NCI-H345 (cell line): ENCODE measurements at places on chromosomes 16 and 17.
A peak's percentile ranks its signal among the peaks of the same experiment; 100 is the strongest.

DNA sequence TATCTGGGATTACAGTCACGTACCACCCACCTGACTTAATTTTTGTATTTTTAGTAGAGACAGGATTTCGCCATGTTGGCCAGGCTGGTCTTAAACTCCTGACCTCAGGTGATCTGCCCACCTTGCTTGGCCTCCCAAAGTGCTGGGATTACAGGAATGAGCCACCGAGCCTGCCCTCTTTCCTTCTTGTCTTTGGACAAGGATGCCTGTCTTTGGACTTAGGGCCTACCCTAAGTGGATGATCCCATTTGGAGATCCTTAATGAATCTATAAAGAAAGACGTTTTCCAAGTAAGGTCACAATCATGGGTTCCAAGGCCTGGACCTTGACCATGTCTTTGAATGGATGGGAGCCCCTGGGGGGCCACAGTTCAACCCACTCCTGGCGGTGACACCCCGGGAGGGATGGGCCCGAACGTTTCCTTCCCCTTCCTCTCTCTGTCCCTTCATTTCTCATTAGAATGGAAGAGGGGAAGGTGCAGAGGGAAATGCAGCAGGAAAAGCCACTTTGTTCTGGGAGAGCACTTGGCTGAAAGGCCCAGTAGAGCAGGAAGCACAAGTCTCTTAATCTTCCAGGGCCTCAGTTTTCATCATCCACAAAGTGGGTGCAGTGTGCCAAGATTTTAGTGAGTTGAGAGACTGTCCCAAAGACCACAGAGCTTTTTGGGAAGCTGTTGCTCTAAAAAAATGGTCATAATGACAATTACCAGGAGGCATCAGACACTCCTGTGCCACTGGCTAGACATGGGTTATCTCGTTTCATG is 353.3 kb downstream of the SEC14L1 start:
- DNase-seq, result no peak

DNA sequence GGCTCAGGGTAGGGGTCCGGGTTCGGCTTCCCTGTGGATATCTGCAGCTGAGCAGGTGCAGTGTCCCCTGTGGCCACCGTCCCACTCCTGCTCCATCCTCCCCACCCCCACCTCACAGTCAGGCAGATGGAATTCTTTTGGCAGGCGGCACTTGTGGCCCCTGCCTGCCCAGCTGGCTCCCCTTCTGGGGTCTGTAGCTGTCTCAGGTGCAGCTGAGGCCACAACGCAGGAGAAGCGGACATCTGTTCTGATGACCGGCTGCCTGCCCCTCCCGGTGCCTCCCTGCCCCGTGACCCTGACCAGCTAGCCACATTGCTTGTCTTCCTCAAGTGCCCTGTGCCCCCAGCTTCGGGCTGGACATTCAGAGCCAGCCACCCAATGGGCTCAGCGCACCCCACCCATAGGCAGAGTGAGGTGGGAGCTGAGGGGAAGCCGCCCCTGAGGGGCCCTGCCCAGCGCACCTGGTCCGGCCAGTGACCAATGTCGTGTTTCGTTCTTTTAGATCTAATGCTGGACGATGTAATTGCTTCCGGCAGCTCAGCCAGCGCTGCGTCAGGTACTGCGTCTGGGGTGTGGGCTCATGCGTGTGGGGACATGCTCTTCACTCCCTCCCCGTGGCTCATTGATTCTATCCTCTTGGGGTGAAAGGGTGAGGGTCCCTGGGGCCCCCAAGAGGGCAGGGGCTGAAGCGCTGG is 25.2 kb upstream of the ABCC3 start:
- DNase-seq, result peak; percentile 57

GRCh38 chr16:83581082-83581481 is 226.7 kb upstream of the HSBP1 start:
- no peak for DNase-seq

- peak; percentile 57 for DNase-seq
Measured at GRCh38 chr16:85689285-85689949, 663 bp upstream of the GINS2 start.

DNA sequence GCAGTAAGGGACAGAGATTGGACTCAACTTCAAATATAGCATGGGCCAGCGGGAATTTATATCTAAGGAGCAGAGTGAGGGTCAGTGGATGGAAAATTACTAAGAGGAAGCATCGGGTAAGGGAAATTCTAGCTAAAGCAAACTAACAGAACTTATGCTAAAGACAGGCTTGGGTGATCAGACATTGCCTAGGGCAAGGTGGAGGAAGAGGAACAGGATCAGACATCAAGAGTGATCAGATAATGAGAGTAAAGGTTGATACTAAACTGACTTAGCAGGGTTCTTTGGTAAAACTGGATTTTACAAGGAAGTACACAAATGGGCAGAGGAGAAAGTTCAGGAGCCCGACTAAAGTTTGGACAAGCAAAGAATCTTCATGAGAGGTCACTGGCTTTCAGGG is 86.3 kb upstream of the TOM1L1 start:
- DNase-seq, result no peak

DNA sequence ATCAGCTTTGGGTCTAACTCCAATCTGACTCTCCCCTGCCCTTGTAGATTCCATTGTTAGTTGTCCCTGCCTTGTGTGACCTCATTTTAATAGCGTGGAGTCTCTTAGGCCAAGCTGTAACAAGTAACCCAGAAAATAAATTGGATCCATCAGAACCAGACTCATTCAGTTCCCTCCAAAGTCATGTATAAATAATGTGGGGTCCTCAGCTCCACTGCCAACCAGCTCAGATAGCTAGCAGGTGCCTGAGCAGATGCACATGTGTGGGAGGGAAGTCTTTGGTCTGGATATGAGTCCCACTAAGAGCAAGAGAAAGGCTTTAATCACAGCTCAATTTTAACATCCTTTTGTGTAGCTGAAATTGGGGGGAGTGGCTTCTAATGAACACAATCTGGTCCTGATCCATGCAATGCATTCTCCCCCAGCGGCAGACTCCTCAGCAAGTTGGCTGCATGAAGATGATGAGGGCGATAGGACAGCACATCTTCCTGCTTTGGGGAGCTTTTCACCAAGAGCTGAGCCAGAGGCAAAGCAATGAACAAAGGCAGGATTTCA is 151.6 kb downstream of the ABCC12 start:
- no peak for DNase-seq

DNA sequence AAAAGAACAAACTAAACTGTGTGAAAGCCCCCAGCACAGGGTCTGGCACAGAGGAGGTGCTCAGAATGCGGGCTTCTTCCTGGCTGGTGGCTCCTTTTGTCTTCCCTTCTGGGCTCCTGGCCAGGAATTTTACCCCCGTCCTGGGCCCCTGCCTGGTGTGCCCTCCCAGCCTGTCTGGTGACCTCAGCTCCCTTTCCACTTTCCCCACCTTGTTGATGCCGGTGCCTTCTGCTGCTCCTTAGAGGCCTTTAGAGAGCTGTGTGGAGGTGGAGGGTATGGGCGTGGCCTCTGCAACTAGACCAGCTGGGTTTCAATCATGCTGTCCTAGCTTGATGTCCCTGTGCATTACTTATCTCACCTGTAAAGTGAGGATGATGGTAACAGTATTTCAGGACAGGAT is 16.8 kb downstream of the PIRT start:
- DNase-seq, result no peak

DNA sequence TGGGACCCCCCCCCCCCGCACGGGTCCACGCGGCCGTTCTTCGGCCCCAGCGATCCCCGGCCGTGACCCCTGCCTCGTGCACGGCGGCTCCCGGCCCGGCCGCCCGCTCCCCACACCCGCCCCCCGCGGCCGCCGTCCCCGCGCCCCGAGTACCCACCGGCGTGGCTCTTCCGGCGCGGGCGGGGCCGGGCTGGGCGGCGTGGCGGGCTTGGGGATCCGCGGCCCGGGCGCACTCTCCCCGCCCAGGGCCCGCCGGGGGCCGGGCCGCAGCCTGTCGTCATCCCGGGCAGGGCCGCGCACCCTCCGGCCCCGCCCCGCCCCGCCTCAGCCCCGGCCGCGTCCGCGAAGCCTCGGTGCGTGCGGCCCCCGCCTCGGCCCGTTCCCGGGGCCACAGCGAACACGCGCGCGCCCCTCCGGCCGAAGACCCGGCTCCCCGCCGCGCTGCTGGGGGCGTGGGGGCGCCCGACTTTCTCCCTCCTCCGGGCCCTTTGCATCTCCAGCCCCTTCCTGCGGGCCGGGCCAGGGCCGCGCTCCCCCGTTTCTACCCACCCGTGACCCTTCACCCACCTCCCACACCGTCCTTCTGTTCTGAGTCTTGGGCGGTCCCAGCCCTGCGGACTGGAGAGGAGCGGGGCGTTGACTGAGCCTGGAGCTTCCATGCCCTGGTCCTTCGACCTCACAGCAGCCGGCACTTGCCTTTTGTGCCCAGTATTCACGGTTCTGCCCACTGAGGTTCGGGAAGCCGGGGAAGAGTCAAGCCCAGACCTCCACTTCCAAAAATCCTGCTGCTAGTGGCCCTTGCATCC is 840 bp downstream of the MYO1C start:
- peak; percentile 8 for DNase-seq

- DNase-seq, result peak; percentile 85
Measured at GRCh38 chr17:8060274-8060673, 21.4 kb downstream of the ALOX15B start.

GRCh38 chr17:61466246-61466645 is 14.0 kb downstream of the TBX4 start:
- no peak for DNase-seq

DNA sequence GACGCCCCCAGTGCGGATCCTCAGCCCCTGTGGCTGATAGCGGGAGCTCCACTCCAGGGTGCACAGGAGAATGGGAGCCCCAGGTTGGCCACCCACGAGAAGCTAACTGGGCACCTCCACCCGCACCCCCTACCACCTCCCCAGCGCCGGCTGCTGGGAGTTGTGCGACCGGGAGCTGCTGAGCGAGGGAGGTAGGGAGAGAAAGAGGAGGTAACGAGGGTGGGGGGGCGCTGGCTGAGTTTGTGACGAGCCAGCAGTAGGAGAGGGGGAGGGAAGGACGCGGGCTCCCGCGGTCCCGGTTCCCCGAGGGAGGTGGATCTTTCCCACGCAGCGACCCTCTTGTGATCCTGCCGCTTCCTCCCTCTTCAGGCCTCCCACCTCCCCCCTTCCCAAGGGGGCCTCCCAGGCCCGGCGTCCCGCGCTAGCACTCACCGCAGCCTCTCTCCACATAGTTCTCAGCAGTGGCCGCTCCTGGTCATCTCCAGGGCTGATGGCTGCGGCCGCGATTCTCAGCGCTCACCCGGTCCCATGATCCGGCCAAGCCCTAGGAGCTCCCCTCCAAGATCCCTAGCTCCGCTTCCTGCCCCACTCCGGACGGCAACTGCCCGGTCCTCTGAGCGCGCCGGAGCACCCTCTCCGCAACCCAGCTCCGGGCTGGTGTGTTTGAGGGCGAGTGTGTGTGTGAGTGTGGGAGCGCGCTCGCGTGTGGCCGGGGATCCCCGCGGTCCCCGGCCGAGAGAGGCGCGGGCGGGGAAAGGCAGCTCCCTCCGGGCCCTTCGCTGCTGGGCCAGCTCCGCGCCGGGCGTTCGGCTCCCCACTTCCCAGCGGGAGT is at the start of gene GRIN2A:
TSS of gene GRIN2A (minus strand) at position 207 of the 832 bp plus-strand sequence. CDS start 2,017 bp downstream, outside the sequence.
- DNase-seq, result no peak

DNA sequence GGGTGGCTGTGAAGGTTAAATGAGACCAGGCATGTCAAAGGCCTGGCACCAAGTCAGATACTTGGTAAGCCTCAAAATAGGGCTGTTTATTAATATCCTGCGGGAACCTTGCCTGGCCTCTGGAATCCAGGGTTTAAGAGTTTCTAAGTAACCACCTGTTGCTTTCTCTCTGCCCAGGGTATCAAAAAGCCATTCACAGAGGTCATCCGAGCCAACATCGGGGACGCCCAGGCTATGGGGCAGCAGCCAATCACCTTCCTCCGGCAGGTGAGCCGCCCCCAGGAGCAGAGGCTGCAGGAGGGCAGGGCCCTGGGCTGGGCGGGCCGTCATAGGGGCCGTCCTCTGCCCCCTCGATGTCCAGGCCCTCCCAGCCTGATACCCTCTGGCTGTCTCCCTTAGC is 13.3 kb downstream of the GPT2 start:
- DNase-seq, result no peak

DNA sequence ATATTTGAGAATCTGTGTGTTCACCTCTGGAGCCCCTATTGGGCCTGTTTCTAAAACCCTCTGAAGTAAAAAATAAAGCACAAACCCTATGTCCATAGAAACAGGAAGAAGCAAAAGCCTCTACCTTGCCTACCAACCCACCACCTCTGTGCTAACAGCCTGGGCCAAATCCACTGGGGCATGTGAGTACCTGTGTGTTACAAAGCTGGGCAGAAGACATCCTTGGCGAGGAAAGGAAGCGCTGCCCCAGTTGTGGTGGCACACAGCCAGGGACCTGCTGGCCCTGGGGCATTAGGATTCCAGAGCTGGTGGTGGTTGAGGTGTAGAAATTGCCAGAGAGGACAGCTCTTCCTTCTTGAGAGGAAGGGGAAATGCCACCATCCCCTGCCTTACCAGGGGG is 30.0 kb downstream of the MYO18A start:
- no peak for DNase-seq

DNA sequence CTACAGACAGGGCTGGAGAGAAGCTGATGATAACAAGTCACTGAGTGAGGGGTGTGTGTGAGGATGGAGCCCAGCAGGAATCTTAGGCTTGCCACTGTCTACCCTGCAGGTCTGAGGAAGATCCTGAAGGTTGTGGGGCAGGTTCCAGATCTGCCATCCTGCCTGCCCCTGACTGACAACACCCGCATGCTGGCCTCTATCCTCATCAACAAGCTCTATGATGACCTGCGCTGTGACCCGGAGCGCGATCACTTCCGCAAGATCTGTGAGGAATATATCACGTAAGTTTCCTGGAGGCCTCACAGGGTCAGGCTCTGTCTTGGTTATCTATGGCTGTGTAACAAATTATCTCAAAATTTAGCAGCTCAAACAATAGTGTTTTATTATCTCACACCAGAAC is 16.3 kb downstream of the UNC45B start:
- DNase-seq, result no peak

GRCh38 chr17:79047291-79047920 is 23.4 kb downstream of the C1QTNF1 start:
- DNase-seq, result no peak

DNA sequence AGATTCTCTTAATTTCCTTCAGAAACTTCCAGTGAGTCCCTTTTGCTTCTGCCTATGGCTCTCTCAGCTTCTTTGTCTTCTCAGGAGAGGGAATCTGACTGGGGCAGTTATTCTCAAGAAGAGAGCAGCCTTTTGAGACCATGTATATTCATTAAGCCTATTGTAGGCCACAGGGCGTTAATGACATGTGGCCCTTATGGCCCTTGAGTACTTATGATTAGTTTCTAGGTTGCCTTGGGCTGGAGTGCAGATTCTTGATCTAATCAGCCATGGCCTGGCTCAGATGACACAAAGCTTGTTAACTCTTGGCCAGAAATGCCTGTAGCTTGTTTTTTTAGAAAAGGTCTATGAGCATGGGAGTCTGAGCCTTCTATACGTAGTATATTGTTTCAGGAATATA is 17.4 kb downstream of the MFSD11 start:
- no peak for DNase-seq

DNA sequence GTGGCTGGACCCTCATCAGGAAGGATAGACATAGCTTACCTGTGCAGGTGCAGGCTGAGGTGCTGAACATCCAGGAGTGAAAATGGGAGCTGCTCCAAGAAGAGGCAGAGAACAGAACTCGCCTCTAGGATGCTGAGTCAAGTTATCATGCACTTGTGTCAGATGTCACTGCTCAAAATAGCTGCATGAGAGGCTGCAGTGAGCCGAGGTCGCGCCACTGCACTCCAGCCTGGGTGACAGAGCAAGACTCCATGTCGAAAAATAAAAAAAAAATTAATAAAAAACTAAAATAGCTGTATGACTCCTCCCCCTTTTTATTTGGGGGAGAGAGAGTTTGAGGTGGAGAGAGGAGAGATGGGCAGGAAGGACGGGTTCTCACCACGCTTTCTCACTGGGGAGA is 148.8 kb downstream of the FOXL1 start:
- no peak for DNase-seq

- no peak for DNase-seq
Measured at GRCh38 chr16:3349175-3349574, 6.5 kb upstream of the OR2C1 start.

GRCh38 chr17:32931686-32932085 is 3.7 kb downstream of the TMEM98 start:
- no peak for DNase-seq
